ENCODE measurements at places on chromosomes 6 and 20.

GRCh38 chr6:113421997-113422396 lies 435.1 kb upstream of the MARCKS start:
- no peak for DNase-seq

DNA sequence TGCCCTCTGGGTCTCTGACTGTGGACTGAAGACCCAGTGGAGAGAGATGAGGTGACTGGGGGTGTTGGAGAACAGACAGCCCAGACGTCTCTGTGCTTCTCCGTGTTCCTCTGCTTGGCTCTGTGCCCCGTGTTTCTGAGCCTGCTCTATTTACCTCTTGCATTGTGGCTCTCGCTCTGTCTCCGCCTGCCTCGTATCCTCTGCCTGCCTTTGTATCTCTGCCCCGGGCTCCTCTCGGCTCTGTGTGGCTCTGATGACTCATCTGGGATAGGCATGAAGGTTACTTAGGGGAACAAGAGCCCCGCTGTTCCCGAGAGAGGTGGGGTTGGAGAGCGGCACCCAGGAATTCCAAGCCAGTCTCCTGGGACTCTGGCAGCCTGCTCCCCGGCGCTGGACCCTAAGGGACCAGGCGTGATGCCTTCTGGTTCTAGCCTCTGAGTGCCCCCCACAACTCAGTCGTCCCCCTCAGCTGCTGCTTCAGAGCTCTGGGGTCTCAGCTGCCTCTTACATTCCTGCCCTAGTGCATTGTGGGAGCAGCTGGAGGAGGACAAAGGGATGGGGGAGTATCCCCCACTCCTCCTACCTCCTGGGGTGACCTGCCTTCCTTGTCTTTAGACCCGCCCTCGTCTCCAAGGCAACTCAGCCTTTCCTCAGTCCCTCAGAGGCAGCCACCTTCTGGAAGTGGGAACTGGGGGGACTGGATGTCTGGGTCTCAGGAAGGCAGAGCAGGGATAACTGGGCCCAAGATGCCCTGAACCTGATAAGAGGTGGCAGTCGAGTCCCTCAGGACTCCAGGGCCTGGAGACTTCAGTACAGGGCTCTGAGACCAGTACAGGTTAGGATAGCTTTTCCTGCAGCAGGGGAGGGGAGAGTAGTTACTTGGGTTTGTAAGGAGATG lies 1.9 kb downstream of the DDR1 start:
- DNase-seq = no peak

DNA sequence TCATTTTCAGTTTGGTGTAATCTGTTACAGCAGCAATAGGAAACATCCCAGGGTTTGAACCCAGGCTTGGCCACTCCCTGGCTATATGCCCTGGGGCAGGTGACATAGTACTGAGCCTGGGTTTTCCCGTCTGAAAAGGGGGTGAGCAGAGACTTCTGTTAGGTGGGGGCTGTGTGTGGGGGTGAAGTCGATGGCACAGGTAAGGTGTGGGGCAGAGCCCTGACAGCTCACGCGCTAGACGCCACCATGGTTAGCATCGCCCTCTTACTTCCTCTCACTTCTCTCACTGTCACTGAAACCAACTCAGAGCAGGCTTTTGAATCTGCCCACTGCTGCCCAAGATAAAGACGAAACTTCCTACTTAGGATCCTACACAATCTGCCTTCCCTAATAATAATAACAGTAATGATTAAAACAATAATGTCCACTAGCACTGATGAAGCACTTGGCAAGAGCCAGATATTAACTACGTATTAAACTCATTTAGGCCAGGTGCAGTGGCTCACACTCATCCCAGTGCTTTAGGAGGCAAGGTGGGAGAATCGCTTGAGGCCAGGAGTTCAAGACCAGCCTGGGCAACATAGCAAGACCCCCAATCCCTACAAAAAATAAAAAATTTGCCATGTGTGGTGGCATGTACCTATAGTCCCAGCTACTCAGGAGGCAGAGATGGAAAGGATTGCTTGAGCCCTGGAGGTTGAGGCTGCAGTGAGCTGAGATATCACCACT lies 117.9 kb upstream of the PTPN1 start:
- no peak for DNase-seq

DNA sequence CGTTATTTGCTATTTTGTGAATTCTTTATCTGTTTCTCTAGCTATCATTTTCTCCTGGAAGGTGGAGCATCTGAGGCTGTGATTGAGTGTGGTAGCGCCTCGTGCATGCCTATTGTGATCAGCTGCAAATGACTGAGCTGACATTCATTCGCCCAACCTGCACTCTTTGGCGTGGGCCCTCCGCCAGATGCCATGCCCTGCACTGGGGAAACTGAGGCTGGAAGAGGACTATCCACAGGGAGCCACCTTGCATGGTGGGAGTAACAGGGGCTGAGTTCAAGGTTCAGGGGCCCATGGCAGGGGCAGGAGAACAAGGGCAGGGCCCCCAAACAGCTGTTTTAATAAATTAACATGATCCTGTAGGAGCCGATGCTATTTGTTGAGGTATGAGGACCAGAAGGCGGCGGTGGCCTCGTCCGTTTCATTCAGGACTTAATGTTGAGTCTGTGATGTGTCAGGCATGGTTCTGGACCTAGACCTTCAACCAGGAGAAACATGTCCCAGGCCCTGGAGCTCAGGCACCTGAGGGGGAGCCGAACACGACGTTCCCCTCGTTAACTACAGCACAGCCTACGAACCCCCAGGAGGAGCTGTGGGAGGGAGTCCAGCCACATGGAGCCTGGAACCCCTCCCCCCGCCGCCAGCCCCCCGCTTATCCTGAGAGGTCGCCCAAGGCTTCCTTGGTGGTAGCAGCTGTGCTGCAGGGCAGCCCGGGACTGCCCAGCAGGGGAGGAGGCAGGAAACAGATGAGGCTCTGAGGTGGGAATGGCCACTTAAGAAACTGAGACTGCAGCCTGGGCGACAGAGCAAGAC lies 242.9 kb downstream of the CDH4 start:
- no peak for DNase-seq

GRCh38 chr6:48109944-48110343 lies 1.1 kb downstream of the PTCHD4 start:
- DNase-seq = no peak

- no peak for DNase-seq
Observed at GRCh38 chr20:46833360-46833759, 61.3 kb upstream of the EYA2 start.

GRCh38 chr6:7108196-7108963 lies 619 bp downstream of the RREB1 start:
- peak; percentile 29 for DNase-seq

GRCh38 chr6:109253366-109253765 lies 128.9 kb downstream of the CD164 start:
- DNase-seq = no peak

- DNase-seq = no peak
Observed at GRCh38 chr20:48098866-48099265, 313.6 kb upstream of the SULF2 start.

GRCh38 chr6:133546098-133546497 lies 304.9 kb downstream of the EYA4 start:
- DNase-seq = no peak

DNA sequence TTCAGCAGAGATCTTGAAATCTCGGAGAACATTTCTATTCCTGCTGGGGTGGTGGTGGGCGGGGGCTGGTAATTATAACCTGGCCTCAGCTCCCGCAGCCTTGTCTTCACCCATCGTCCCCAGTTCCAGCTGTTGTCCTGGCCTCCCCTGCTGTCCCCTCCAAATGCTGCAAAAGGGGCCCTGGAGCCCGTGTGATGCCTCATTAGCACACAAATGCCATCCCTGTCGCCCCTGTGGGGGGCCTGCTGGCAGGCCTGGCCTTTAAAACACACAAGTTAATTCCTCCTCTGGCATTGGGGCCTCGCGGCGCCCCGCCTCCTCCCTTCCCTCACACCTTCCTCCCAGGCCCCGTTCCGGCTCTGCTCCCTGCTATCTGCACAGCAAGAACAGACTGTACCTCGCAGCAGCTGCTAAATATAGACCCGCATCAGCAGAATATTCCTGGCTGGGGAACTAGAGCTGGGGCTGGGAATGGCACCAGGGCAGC lies 85.7 kb downstream of the CDH22 start:
- DNase-seq = no peak

DNA sequence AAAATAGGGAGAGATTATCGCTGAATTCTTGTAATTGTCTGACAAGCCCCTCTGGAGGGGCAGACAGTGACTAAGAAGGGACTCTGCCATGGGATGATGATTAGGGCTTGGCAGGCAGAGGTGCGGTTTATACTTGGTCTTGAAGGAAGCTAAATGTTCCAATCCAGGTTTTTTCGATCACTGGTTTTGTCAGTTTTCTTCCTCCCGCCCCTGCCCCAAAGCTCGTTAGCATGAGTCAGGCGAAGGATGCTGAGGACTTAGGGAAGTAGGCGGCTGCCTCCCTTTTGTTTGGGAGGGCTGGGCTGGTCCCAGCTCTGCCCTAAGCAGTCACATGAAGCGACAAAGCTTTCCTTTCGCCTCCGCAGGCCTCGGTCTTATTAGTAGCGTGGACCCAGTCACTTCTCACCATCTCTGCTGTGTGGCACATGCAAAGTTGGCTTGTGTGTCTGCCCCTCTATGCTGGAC lies 314.2 kb downstream of the CDC5L start:
- DNase-seq = no peak

- no peak for DNase-seq
Observed at GRCh38 chr6:16476861-16477260, 238.5 kb downstream of the GMPR start.

- DNase-seq = no peak
Observed at GRCh38 chr6:71123051-71123450, 165.6 kb upstream of the OGFRL1 start.

DNA sequence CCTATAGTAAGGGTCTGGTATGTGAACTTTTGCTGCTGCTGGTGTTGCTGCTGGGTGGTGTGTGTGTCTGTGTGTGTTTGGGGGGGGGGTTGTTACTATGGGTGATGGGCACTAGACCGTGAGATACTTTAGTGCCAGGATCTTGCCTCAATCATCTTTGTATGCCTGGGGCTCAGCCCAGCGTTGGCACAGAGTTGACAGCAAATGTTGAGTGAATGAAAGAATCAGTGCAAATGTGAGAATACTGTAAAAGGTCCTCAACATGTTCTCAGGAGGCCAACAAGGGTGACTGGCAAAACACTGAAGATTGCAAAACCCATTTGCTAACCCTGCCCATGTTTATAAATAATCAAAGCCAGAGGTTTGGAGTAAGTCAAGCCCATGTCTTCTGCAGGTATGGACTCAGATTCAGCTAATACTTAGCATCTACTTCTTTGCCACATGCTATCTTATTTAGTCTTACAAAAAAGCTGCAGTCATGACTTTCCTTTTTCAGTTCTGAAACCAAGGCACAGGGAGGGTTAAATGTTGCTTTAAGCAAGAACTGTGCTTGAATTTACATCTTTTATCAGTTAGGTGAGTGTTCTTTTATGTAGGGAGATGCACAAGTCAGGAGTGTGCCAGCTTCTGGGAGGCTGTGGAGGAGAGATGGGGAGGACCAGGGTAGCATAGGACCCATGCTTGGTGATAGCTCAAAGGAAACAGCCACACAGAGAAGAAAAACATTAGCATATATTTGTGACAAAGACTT lies 125.3 kb upstream of the SPACA1 start:
- no peak for DNase-seq

GRCh38 chr20:45339084-45339483 lies 9.1 kb downstream of the SDC4 start:
- no peak for DNase-seq

DNA sequence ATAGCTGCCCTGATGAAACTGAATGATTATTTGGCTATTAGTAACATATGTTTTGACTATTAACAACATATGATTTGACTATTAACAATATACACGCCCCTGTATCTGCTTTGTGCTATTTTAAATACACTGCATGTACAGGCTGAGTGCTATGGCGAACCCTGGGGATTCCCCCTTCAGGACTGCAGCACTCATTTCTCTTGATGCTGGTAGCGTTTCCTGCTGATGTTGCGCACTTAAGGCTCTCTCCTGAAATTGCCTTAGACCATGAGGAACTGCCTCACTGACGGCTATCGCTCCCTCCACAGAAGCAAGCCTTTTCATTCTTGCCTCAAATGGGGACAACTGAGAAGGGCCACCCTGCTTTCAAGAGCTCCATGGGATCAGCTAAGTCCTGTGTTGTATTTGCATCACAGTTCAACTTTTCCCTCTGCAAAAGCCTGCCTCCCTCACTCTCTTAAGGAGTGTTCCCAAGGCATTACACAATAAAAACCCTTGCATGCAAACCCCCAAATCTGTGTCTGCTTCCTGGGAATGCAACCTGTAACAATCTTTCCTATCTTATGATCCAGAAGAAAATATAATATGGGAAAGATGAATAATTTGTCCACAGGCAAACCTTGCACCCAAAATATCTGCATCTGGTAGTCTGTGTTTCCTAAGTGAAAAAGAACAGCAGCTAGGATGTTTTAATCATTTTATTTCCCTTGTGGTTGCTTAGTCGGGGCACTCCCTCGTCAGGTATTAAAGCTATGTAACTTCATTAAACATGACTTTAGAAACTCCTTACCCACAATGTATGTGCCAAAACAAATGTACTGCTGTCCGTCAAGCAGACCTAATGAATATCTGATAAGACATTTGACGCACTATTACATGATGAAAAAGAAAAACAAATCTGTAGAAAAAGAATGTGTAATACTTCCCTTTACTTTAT lies 456.4 kb downstream of the COL12A1 start:
- no peak for DNase-seq

- DNase-seq = no peak
Observed at GRCh38 chr6:22737331-22737730, 168.0 kb downstream of the HDGFL1 start.

DNA sequence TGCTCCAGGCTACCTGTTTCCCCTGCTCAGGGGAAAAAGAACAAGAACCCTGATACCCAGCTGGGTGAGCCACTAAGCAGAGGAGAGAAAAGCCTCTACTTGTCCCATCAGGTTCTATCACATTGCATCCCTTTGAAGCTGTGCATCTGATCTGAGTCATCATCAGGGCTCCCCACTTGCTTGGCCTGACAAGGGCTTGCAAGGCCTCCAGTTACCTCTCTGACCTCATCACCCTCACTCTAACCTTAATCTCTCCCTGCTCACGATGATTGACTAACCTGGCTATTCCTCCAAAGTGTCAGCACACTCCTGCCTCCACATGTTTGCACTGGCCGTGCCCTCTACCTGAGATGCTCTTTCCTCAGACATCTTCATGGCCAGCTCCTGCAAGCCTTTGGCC lies 309.5 kb upstream of the CHD6 start:
- DNase-seq = no peak

DNA sequence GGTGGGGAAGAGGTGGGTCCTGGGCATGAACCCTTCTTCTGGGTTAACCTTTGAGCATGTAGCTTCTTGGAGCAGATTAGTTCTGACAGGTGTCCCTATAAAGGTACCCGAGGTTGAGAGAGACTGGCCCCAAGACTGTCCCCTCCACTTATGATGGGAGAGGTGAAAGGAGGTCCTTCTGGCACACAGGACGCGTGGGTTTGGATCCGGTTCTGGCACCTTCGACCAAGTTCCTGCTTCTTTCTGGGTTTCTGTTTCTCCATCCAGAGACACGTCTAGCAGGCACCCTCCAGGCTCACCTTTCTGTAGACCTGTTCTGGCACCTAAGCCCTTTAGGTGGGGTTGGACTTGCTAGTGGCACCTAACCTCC lies 4.1 kb downstream of the PAX1 start:
- no peak for DNase-seq

GRCh38 chr20:59214073-59214472 lies 50.5 kb downstream of the ZNF831 start:
- DNase-seq = no peak

- DNase-seq = no peak
Observed at GRCh38 chr6:33761922-33762629, 15.4 kb upstream of the IP6K3 start.
